ENCODE measurements at places on chromosomes 4 and X.

- DNase-seq: no peak
Measured at GRCh38 chr4:73415807-73416238, 11.7 kb downstream of the ALB start.

DNA sequence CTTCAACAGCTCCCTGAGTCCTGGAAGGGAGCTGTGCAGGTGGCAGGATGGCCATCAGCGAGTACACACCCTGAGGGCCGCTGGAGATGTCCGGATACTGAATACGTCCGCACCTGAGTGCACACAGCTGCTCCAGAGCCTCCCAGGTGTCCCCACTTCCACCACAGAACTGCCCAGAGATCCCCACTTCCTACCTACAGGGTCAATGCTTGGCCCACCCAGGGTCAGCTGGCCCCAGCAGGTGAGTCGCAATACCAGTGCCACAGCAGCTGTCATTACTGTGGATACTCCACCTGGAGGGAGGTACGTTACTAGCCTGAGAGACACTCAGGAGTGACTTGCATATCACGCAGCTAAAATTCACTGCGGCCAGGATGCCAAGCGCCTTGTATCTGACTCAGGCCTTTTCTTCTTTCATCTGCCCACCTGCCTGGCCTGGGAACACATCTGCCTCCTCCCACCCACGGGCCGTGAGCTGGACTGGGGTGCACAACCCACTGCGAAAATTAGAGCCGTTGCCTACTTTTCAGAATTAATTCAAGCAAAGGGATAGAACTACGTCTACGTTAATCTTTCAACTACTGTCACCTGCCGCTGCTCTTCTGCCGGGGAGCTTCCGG is 9.4 kb downstream of the C4orf50 start:
- no peak for DNase-seq

- no peak for DNase-seq
Measured at GRCh38 chr4:174553828-174554227, 31.5 kb upstream of the HPGD start.

GRCh38 chr4:6097581-6097980 is 79.3 kb upstream of the C4orf50 start:
- DNase-seq: no peak

DNA sequence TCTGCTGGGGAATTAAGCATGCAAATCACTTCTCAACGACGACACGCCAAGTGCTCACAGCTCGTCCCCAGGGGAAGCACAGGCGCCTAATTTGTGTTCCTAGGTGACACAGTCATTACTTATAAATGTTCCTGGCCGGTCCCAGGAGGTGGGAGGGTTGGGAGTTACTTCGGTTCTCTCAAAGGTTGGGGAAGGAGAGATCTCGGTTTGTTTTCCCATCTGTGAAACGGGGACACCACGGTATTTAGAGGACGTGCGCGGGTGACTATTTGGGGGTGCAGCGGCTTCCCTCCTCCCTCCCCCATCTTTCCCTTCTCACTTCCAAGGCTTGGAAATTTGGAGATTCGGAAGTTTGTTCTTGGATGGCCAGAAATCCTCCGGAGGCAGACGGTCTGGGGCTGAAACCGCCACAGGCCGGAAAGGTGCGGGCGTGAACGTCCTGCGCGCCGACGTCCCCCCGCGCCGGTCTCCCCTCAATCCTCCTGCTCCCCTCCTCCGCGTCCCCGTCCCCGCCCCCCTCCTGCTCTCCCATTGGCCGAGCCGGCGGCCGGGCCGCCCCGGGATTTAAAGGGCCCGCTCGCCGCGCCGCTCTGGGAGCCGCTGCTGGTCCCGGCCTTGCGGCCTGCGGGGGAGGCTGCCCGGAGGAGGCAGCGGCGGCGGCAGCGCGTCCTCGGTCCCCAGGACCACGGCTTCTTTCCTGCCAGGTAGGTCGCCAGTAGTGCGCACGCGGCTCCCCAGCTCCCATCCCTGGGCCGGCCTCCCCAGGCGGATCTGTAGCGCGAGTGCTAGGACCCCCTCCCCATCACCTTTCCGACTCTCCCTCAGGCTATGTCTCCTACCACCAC is at the start of gene PORCN:
Gene PORCN, plus strand, starts transcription at position 593 of the 845 bp plus-strand sequence. CDS start 829 bp downstream, outside the sequence.
- no peak for DNase-seq

DNA sequence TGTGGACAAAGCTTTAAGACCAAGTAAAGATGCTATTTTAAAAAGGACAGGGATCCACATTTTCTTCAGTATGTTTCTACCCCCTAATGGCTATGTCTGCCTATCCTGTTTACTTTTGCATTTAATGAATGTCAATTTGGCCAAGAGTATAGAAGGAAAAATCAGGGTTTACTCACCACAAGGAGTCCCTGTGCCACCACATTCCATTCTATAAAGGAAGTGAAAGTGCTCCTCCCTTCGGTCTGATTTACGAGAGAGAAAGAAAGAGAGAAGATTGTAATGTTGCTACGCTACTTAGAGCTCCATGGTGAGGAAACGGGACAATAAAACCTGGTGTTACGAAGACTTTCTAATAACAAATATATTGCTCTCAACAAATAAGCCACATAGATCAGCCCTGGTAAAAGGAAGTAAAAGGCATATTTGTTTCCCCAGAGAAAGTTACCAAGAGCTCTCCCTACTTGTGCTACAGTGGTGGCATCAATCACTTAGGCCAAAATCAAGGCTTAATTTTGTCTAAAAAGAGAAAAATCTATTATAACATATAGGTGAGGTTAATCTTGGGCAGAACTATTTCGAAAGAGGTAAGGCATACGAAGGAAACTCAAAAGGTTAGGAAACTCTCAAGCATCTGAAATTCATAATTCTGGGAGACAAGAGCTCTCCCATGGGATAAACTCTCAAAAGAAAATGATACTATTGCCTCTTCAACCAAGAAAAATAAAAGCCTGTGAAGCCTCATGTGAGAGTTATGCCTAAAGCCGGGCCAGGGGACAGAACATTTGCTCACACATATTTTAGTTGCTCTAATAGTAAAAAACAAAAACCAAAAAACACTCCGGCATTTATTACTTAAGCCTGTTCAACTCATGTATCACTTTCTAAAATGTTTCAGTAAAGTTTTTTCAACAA is 29.5 kb downstream of the TAPT1 start:
- no peak for DNase-seq

DNA sequence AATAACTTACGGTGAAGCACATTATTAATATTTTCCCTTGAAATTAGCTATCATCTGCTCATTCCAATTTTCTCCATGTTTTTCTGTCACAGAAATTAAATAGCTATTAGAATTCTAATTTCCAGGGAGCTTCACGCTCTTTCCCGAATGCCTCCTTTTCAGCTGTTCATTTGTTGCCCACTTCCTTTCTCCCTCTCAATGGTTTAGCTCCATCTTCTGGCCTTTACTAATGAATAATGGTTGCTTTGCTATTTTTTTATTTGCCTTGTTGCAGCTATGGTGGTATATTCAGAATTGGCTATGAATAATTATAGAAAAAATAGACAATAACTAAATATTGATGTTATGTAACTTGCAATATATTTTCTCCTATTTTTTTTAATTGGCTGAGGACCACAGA is 70.5 kb downstream of the GRIA2 start:
- no peak for DNase-seq

- no peak for DNase-seq
Measured at GRCh38 chr4:77170926-77171325, 13.9 kb downstream of the CCNG2 start.
